ENCODE measurements at places on chromosomes 16 and 17.

DNA sequence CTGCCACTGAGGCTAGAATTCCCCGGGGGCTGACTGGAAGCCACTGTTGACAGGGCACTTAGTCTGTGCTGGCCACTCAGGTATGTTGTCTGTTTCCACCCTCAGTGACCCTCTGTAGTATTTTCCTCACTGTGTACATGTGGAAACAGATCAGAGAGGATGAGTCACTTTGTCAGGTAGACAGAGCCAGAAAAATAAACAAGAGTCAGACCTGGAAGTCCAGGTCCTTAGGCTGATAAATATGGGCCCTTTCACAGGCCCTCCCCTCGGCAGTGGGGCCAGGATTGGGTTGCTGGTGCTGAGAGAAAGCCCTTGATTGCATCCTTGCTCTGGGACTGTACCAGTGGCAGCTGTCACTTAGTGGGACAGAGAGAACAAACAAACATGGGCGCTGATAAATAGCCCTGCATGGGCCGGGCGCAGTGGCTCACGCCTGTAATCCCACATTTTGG lies 21.3 kb downstream of the PGS1 start:
- no peak for ATAC-seq

- ATAC-seq: no peak
These were observed 55.1 kb downstream of the WNT3 start for GRCh38 chr17:46763416-46763815.

DNA sequence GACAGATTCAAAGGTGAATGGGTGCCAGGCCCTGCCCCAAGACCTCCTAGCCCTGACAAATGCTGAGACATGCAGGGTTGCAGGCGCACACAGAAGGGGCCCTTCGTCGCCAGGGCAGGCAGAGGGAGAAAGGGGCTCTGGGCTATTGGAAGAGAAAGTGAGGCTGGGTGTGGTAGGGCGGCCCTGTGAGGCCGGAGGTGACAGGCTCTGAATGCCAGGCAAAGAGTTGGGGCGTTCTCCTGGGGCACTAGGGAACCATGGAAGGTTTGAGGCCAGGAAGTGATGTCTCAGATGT lies 26.4 kb upstream of the NXPH3 start:
- ATAC-seq: no peak

- ATAC-seq: no peak
These were observed 309.4 kb upstream of the XYLT1 start for GRCh38 chr16:17780181-17780580.

DNA sequence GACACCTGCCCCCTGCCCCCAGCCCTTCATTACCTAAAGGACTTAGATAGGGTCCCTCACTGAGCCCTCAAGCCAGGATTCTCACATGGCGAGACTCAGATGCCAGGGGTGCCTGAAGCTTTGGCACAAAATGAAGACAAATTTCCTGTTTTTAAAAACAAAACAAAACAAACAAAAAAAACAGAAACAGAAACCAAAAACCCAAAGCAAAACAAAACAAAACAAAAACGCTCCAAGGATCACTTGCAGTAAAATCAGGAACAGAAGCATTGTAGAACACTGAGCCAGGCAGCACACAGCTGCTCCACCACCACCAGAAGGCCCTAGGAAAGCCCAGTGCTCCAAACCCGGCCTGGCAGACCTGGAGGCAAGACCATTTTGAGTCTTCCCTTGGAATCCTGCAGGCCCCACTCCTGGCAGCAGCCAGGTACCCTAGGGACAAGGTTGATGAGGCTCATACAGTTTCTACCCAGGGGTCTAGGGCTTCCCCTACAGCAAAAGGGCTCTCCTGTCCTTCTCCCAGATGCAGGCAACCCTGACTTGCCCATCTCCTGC lies 20.8 kb downstream of the MYO18A start:
- no peak for ATAC-seq

All from stimulated activated memory B cell treated with anti-CD40 and anti-IgM and Interleukin-4, amounts not matched to agents 10 μg/mL and 1 μg/mL and 100 μg/mL, for 72 hours (primary cell).